ENCODE measurements at places on chromosomes 2 and 18.
A peak's percentile ranks its signal among the peaks of the same experiment; 100 is the strongest.

GRCh38 chr2:230924470-230925341 is at the start of gene GPR55:
TSS of gene GPR55 (minus strand) at chr2:230925242. CDS start at chr2:230910962, 14,280 bp downstream.
- DNase-seq: peak; percentile 40

DNA sequence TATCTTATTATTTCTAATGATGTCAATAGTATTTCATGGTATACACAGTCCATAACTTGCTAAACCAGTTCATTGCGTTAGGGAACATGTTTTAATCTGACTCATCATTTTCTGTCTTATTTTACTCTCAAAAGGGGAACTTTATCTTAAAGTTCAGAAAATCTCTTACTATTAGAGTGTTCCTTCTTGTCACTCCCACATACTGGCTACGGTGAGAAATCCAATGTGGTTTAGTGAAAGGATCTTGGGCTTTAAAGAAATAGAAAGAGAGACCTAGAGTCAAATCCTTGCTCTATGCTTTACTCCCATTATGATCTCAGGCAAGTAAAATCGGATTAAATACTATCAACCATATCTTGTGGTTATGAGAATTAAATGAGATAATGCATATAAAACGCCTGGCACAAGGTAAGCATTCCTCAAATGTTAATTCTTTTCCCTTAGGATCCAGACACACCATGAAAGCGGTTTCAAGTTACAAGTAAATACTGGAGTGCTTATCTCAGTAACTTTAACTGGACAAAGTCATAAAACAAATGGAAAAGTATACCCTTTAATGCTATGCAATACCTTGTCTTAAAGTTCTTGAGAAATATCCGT is 576.0 kb downstream of the ARHGAP15 start:
- DNase-seq: no peak

DNA sequence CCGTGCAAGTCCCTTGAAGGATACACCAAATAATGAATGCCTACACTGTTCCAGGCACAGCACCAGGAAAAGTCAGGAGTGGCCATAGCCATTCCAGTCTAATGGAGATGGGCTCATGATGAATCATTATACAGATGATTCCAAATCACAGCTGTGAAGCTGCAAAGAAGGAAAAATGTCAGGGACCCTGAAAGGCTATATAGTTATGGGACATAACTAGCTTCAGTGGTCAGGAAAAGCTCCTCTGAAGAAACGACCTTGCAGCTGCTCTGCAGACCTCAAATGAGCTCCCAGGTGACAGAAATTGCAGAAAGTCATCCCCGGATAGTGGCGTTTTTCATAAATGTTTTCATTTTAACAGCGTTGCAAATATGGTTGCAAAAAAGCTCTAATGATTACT is 200.8 kb downstream of the PTGR3 start:
- no peak for DNase-seq

DNA sequence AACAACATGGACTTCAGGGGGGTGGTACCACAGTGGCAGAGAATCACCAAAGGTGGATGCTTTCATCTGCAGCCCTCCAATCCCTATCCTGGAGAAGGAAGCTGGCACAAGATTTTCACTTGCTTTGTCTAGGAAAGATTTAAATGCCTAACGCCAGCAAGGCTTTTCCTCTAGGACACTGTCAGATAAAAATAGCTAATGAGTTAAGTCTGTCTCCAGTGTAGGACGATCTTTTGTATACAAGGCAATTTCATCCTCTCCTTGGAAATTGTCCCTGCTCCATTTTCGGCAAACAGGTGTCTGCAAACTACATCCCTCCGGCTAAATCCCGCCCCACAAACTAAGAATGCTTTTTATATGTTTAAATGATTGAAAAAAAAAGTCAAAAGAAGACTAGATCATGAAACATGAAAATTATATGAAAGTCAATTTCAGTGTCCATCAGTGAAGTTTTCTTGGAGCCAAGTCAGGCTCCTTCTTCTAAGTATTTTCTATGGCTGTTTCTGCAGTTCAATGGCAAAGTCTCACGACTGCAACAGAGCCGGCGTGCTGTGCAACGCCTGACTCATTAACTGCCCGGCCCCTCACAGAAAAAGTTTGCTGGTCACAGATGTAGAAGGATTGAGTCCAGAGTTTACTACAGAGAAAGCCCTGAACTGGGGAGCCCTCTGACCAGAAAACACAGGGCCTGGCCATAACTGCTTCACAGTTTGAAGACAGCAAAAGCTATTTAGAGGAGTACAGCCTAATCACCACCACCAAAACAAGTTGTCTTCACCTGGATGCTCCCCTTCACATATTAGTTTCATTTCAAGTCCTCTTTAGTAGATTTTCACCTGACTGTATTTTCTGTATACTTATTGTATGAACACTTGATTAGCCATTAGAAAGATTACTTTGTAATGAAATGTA is 52.3 kb downstream of the PIEZO2 start:
- no peak for DNase-seq

DNA sequence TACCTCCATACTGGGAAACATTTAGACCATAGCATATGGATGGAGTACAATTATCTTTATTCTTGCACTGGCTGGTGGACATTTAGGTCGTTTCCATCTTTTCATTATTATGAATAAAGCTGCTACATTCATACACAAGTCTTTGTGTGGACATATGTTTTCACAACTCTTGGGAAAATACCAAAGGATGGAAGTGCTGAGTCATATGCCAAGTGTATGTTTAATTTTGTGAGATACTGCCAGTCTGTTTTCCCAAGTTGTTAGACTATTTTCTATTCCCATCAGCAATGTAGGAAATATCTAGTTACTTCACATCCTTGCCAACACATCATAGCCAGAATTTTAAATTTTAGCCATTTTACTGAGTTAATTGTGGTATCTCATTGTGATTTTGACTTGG is 91.5 kb downstream of the GALNT13 start:
- no peak for DNase-seq

DNA sequence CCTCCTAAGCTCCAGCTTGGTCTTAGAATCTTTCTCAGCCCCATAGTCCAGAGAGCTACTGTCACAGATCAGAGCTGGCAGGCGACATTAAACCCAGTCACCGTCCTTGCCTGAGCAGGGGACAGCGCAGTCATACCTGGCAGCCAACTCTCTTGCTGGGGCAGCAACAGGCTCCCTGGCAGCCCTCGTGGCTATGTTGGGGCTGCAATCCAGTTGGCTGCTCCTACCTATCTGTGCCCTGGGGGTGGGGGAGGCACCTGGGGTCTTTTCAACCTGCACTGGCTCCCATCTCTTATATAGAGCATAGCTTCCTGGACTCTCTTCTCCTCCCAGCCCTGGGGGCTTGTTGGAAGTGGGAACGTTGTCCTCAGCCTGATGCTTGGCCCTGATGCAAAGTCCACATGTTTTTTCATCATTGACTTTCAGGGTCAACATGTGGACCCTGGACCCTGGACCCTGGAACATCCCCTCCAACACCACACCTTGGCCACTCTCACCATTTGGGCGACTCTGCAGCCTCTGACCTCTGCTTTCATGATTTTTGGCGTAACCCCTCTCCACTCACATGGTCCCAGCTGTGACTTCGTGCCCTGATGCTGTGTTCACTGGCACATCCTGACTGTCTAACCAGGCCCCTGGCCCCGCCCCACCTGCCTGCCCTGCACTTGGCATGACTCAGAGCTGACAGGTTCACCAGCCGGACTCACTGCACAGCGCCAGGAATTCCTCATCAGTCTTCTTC is 45.6 kb downstream of the ATOH8 start:
- no peak for DNase-seq

DNA sequence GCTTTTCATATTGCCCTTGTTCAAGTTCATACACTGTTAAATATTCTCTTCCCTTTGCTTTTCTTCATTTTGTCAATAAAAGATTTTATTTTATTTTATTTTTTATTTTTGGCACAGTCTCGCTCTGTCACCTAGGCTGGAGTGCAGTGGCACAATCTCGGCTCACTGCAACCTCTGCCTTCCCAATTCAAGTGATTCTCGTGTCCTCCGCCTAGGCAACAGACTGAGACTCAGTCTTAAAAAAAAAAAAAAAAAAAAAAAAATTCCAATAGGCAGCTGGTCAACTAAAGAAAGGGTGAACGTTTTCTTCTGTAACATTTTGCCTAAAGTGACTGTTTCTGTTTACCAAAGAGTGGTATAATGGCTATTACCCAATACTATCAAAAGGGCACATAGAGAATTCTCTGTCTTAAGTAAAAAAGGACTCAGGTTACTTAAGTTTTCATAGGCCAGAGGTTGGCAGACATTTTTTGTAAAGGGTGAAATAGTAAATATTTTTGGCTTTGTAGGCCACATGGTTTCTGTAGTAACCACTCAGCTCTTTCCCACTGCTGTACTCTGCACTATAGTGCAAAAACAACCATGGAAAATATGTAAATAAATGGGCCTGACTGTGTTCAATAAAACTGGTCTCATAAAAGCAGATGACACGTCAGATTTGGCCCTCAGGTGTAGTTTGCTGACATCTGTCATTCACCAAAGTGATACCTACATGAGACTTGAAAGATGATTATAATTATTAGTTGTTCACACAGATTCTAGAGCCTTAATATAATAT is 113.4 kb downstream of the MIB1 start:
- no peak for DNase-seq

GRCh38 chr18:6666012-6666685 is 63.4 kb upstream of the ARHGAP28 start:
- DNase-seq: no peak

DNA sequence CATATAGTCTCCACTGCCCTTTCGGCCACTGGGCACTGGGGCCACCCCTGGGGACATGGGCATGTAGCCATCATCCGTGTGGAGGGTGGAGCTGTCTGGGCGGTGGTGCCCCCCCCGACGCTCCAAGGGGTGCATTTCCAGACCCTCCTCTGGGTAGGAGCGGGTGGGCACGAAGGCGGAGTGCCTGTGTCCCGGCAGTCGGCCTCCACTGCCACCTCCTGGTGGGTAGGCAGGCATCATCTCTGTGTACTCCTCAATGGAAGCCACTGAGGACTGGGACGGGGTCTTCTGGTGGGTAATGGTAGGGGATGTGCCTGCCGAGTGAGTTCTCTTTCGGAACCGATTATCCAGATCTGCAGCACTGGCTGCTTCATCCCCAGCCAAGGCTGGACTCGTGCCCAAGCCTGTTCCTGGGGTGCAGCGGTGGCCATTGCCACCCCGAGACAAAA is 2.8 kb downstream of the IRS1 start:
- DNase-seq: peak; percentile 41

DNA sequence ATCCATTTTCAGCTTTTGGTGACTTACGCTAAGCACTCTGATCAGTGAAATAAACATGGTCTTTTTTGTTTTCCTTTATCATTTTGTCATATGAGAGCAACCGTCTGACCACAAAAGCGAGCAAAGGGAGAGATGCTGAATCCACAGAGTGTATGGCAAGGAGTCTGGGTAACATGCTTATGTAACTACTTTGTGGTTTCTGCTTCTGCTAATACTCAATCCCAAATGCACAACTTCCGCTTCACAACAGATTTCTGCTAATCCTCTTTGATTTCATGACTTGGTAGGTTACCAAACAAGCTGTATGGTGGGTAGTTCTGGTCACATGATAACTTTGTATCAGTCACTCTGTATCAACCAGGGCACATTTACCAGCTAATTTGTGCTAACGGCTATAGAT is 908.4 kb upstream of the CRIM1 start:
- DNase-seq: no peak

DNA sequence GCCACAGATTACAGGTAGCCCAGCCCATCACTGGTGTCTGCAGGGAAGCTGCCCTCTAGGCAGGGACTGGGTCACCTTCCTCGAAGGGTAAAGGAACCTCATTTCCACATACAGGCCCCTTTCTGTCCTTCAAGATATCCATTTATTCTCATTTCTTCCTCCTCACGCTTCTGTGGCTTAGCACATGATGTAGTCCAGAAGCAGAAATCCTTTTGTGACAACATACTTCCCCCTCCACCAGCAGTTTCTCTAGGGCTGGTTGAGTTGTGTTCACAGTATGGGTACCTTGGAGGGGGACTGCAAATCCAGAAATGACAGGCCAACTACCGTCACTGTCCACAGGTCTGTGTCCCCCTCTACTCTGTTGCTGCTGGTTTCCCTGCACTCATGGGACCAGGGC is 364.9 kb downstream of the ANAPC1 start:
- DNase-seq: no peak

All from left colon (tissue), 2 donors.